ENCODE measurements at places on chromosomes 11 and 22. TPM values are rescaled to one million over a fixed set of nuclear protein-coding genes. Genes with fewer than 3 reads are reported as not detected.

MRGPRE gene
- not detected for polyA plus RNA-seq

SLC22A12 gene
- polyA plus RNA-seq, result 5.6 TPM

APOBEC3G gene
- polyA plus RNA-seq, result 7.6 TPM

MIAT gene
- 0.64 TPM for polyA plus RNA-seq

TMEM25 gene
- polyA plus RNA-seq, result 33.9 TPM

MYO18B gene
- polyA plus RNA-seq, result 0.20 TPM

KDM4D gene
- 2.1 TPM for polyA plus RNA-seq

CCDC188 gene
- polyA plus RNA-seq, result 0.98 TPM

C11orf42 gene
- polyA plus RNA-seq, result 3.5 TPM

KCNQ1OT1 gene
- polyA plus RNA-seq, result 0.84 TPM

LIN7C gene
- 28.7 TPM for polyA plus RNA-seq

TREH gene
- polyA plus RNA-seq, result 2.6 TPM

GRCh38 chr11:10641177-10641911 lies 52.2 kb downstream of the IRAG1 start:
- DNase-seq, result no peak

DNA sequence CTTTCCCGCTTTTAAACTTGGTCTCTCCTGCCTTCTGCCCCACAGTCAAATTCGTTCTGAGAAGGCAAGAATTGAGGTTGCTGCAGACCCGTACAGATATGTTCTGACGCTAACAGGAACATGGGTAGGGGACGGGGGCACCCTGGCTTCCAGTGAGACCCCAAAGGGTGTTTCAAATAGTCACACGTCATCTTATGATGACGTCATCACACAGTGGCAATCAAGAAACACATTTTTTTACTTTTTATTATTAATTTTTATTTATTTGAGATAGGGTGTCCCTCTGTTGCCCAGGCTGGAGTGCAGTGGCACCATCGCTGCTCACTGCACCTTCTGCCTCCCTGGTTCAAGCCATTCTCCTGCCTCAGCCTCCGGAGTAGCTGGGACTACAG lies 22.9 kb upstream of the TESMIN start:
- DNase-seq, result no peak

GRCh38 chr11:101323997-101324396 lies 194.4 kb upstream of the PGR start:
- DNase-seq, result no peak

- peak; percentile 52 for DNase-seq
Measured at GRCh38 chr11:44877571-44878497, 72.8 kb downstream of the TP53I11 start.

GRCh38 chr11:65315204-65315865 lies 669 bp downstream of the CDC42EP2 start:
- DNase-seq, result peak; percentile 89

GRCh38 chr11:111707039-111707690 lies 59.0 kb downstream of the PPP2R1B start:
- DNase-seq, result no peak

GRCh38 chr11:6556139-6556949 lies 47.1 kb downstream of the RRP8 start:
- DNase-seq, result peak; percentile 44

- no peak for DNase-seq
Measured at GRCh38 chr22:42608823-42609361, 5.8 kb downstream of the POLDIP3 start.

DNA sequence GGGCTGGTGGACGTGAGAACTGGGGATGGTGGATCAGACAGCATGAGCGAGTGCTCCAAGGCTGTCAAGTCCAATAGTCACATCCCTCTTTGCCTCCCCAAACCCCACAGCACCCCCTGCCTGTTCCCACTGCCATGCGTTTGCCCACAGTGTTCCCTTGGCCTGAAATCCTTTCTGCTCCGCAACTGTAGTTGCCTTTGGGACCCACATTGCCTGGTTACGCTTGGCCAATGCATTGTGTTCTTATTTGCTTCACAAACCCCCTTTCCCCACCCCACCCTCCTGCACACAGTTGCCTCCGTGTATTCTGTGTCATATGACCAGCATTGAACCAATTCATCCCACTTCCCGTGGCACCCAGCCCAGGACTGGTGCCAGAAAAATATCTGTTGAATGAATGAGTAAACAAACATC lies 2.1 kb upstream of the KIAA0930 start:
- no peak for DNase-seq

DNA sequence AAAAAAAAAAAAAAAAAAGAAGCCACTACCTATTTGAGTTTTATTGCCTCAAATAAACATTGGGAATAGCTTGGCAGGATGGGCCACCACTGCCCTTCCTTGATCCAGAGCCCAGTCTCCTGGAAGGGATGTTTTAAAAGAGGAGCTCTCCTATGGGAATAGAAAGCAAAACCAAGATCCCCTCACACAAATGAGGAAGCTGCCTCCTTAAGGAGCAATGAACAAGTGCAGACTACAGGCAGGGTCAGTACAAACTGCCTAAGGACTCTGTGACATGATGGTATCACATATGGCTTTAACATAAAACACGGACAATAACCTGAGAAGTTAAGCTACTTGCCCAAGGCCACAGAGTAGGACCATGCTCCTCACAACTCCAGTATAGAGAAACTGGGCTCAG lies 120.8 kb downstream of the NAT10 start:
- no peak for DNase-seq

- DNase-seq, result no peak
Measured at GRCh38 chr22:20151276-20151588, 377 bp upstream of the CCDC188 start.

- DNase-seq, result no peak
Measured at GRCh38 chr11:63985812-63986155, 454 bp upstream of the OTUB1 start.

- no peak for DNase-seq
Measured at GRCh38 chr11:35563484-35564244, 38.2 kb upstream of the PAMR1 start.

GRCh38 chr11:123110397-123110796 lies 48.5 kb upstream of the HSPA8 start:
- no peak for DNase-seq

DNA sequence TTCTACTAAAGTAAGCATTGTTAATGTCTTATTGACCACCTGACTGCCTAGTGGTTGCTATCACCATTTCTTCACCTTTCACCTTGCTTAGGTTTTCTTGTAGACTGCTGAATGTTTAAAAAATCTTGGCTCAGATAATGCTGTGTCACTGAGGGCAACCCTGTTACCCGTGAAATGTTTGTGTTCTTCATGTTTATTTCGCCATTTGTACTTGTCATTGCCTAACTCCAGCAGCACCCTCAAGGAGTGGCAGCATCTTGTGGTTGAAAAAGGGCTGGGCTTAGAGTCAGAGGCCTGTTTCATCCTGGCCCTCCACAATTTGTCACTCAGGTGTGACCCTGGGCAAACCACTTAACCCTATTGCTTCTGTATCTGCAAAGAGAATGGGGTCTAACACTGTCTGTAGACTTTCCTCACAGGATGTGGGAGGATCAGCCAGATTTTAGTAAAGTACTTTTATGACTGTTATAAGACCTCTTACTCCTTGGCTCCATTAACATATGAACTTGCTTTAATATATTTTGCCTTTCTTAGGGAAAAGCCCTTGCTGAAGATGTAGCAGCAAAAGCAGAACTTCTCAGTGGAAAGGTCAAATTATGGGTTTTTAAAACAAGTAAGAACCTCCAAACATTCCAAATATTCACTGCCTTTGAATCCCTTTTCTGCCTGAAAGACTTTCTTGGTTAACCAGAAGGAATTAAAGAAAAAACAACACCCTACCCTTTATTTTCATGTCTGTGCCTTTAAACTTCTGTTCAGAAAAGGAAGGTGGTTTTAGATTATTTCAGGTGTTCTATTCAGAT lies 154.5 kb upstream of the C11orf87 start:
- no peak for DNase-seq

DNA sequence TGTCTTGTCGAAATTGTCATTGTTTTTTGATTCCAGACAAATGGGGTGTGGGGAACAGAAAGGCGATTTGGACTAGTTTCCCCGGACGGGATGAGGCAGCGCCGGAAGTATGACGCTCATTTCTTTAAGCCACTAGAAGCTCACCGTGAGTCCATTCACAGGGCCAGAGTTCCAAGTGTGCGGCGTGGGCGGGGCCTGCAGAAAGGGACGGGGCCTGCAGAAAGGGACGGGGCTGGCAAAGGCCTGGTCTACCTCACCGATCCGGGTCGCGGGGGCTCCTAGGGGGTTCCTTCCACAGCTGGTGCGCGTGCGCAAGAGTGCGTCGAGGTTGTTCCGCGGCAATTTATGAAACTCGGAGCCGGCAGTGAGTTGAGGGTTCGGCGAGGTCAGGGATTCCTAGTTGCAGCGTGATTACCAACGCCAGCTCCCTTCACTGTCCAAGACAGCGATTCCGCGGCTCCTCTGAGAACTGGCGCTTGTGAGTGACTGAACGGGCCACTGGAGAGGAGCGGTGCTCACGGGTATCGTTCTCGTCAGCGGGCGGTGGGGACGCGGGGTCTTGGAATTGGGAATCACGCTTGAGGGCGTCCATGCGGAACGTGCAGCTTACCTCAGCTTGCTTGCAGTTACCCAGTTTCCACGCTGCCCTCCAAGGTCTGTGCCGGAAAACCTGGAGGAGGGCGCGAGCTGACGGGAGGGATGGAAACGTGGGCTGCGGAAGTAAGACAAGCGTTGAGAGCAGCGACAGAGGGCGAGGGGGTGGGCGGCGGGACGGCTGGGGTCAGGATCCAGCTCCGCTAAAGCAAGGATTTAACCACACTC lies at the start of gene ZNF215:
Gene ZNF215 (plus strand): TSS at position 219 of the 822 bp plus-strand sequence. CDS start 5,847 bp downstream, outside the sequence.
- peak; percentile 47 for DNase-seq

GRCh38 chr11:69425895-69426544 lies 55.4 kb upstream of the LINC01488 start:
- no peak for DNase-seq

GRCh38 chr11:121766991-121767390 lies 314.2 kb upstream of the SORL1-AS1 start:
- DNase-seq, result no peak

GRCh38 chr11:1087961-1088926 lies 13.6 kb downstream of the MUC2 start:
- no peak for DNase-seq
